ENCODE measurements at places on chromosomes 2 and 18. TPM values are rescaled to one million over a fixed set of nuclear protein-coding genes. Genes with fewer than 3 reads are reported as not detected.

DNA sequence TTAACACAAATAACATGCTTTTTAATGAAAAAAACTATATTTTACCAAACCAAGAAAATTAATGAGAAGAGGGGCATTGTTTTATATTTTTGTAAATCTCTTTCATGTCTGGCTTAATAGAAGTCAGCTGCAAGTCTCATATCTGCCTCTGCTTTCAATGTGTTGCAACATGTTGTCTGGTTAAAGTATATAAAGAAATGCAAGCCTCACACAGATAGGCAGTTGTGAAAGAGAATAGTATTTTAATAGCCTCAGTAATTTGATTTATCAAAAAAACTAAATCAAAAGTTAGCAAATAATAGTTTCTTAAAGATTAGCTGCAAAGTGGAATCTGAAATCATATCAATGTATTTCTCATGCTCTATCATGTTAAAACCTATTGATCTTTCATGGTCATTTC is 52.9 kb upstream of the NCOA1 start:
- no peak for DNase-seq

- no peak for DNase-seq
Observed at GRCh38 chr18:43001821-43002220, 113.7 kb downstream of the RIT2 start.

Gene MALT1
- total RNA-seq: 31.6 TPM

Gene PRKCE
- total RNA-seq: 2.6 TPM

GRCh38 chr2:127226520-127227263 is 6.6 kb upstream of the CYP27C1 start:
- DNase-seq: peak; percentile 88

All from foreskin keratinocyte (primary cell).